ENCODE measurements at places on chromosomes 5 and 9. TPM values are rescaled to one million over a fixed set of nuclear protein-coding genes. Genes with fewer than 3 reads are reported as not detected.

Gene IFNB1
- not detected for total RNA-seq

GRCh38 chr5:25763781-25764180, 1119.0 kb upstream of the CDH10 start:
- DNase-seq: no peak

- no peak for DNase-seq
Observed at GRCh38 chr5:27392716-27393115, 354.3 kb upstream of the CDH9 start.

DNA sequence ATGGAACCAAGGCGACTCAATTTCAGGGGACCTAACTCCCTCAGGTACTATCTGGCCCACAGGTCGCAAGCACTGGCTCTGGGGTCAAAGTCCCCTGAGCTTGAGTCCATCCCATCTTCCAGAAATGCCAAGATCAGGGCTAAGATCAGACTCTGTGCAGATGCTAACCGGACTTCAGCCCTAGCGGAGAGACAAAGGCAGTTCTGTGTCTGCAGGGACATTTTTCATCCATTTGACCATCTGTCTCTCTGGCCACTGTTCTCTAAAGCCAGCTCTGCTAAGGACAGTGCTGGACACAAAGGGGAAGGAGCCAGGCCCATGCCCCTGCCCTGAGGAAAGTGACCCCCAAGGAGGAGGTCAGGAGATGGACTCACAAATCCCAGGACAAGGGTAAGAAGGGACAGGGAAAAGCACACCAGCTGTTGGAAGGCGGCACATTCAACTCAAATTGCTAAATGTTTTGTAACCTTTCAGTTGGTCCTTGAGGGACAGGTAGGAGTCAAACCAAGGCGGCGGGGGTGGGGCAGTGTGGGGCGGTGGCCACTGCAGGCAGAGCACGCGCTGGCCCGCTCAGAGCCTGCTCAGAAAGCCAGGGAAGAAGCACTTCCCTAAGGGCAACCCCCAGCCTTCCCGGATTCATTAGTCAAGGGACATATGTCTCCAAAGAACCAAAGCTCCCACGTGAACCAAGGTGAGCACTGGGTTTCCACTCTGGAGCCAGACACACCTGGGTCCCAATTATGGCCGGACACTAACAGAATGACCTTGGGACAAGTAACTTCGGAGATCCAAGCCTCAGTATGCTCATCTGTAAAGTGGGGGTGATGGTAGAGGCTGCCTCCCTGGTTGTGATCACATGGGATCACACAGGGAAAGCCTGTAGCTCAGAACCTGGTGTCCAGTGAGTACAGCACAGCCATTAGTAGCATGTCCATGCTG, 42.8 kb downstream of the STK10 start:
- no peak for DNase-seq

Gene ENTREP1
- total RNA-seq: 29.1 TPM

GRCh38 chr5:8340739-8341344, 471.9 kb downstream of the MTRR start:
- no peak for DNase-seq

DNA sequence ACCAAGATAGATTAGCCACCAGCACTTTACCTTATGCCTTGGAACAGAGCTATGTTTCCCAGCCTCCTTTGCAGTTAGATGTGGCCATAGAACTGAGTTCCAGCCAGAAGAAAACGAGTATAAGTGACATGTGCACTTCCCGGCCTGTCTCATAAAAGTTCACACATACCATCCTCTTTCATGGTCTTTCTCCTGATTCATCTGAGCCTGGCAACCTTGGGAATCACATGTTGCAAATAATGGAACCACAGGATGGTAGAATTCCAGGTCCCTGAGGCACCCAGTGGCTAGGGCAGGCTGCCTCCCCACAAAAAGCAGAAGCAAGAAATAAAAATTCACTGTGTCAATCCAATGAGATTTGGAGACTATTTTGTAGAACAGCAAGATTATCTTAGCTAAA, 128.1 kb downstream of the PDE4D start:
- no peak for DNase-seq

All from heart left ventricle (tissue), 16 donors.